ENCODE measurements at places on chromosomes 5 and 9. TPM values are rescaled to one million over a fixed set of nuclear protein-coding genes. Genes with fewer than 3 reads are reported as not detected.

GRCh38 chr9:133782157-133783130, 44.3 kb upstream of the SARDH start:
- H3K4me3 ChIP-seq: no peak overlapping the region
- H3K27me3 ChIP-seq: no peaks in the 10 kb centered on the region
- H3K36me3 ChIP-seq: peaks cover 5% of the 10 kb centered on the region
- peak; percentile 92 for DNase-seq

GRCh38 chr5:42377496-42377895, 45.7 kb upstream of the GHR start:
- no peaks in the 10 kb centered on the region for H3K36me3 ChIP-seq
- no peak for DNase-seq
- H3K27me3 ChIP-seq: no peaks in the 10 kb centered on the region
- H3K4me3 ChIP-seq: no peak overlapping the region
- no peaks in the 10 kb centered on the region for H3K4me1 ChIP-seq

DNA sequence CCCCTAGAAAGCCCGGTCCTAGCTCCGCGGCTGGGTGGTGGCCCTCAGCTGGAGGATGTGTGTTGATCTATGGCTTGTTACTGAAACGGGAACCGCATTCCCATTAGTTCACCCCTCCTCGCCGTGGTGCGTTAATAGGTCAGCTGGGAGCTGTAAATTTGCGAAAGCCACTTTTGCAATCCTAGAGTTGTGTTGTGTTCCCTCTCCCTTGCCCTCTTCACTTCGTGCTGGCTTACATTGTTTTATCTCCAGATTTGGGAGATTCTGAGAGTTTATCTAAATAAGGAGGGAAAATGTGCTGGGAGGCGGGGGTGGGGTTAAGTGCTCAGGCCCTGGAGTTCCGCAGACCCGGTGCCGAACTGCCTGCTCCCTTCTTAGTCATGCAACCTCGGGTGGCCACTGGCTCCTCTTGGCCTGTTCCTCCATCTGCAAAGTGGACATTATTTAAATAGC, 62.8 kb downstream of the HMCN2 start:
- H3K27me3 ChIP-seq: peaks cover 55% of the 10 kb centered on the region
- peaks cover 5% of the 10 kb centered on the region for H3K4me1 ChIP-seq
- no peak for DNase-seq
- no peak overlapping the region for H3K27ac ChIP-seq
- H3K36me3 ChIP-seq: no peaks in the 10 kb centered on the region
- H3K4me3 ChIP-seq: no peak overlapping the region

RPL7A gene
- total RNA-seq: 1,770 TPM

DNA sequence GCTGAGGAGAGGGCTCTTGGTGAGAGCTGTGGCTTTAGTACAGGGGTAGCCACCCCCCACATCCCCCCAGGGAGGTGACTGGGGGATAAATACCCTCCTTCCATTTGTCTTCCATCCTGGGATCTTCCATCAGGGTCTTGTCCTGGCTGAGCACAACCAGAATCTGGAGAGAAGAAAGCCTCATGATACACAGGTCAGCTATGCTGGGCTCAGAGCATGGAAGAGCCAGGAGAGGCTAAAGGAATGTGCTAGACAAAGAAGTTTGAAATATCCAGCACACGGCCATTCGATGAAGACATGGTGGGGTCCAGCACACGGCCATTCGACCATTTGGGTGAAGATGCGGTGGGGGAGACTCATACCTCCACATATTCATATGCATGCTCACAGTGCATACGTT, 30.0 kb downstream of the ROPN1L start:
- no peak for DNase-seq
- H3K27ac ChIP-seq: no peak overlapping the region
- H3K27me3 ChIP-seq: peaks cover 15% of the 10 kb centered on the region
- H3K36me3 ChIP-seq: no peaks in the 10 kb centered on the region
- no peak overlapping the region for H3K4me3 ChIP-seq

FGFR4 gene
- total RNA-seq: 1.7 TPM

OGN gene
- total RNA-seq: 3.9 TPM

DNA sequence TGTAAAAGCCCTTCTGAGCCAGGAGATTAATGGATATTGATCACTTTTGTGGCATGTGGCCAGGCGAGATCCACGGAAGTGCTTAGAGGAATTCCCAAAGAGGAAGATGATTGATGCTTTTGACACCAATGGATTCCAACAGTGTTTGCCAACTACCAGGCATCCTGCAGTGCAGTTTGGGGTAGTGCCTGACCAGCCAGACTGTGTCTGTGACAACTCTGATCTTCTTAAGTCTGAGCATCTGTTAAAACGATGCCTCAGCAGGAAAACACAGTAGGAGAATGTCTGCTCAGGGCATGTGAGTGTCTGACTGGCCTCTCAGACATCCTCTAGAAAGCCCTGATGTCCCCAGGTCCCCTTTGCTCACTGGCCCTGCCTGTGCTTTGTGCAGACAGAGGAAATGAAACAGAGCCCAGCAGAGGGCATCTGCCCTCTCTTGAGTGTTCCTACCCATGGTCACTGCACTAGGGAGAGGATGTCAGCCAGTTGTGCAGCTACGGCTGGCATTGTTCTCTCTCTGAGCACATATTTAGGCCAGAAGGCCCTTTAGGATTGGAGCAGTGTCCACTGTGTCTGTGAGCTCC, 57.0 kb downstream of the TRPC7 start:
- no peaks in the 10 kb centered on the region for H3K4me1 ChIP-seq
- no peak overlapping the region for H3K27ac ChIP-seq
- no peak for DNase-seq
- H3K36me3 ChIP-seq: no peaks in the 10 kb centered on the region
- peaks cover 2% of the 10 kb centered on the region for H3K27me3 ChIP-seq

- H3K4me1 ChIP-seq: no peaks in the 10 kb centered on the region
- no peak overlapping the region for H3K4me3 ChIP-seq
- H3K36me3 ChIP-seq: no peaks in the 10 kb centered on the region
- no peak overlapping the region for H3K27ac ChIP-seq
- DNase-seq: peak; percentile 69
Measured at GRCh38 chr9:126128494-126129142, 198.0 kb upstream of the MVB12B start.

DNA sequence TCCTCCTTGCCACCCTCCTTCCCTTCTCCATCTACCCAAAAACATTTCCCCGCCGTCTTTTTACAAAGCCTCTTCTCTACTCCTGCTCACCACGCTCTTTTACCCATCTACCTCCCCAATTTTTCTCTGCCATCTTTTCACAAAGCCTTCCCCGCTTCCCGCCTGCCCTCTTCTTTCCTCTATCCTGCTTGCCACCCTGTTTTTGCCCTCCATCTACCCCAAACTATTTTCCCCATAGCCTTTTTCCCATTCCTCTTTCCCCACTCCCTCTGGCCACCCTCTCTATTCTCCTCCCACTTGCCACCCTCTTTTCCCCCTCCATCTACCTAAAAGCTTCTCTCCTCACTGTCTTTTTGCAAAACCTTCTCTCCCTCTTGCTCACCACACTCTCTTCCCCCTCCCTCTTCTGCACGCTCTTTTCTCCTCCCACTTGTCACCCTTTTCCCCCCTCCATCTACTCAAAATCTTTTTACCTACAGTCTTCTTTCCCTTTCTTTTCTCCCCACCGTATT, 19.4 kb upstream of the TRIM52 start:
- H3K36me3 ChIP-seq: peaks cover 3% of the 10 kb centered on the region
- H3K4me1 ChIP-seq: peaks cover 18% of the 10 kb centered on the region
- no peak overlapping the region for H3K4me3 ChIP-seq
- H3K27me3 ChIP-seq: no peaks in the 10 kb centered on the region
- no peak overlapping the region for H3K27ac ChIP-seq

DNA sequence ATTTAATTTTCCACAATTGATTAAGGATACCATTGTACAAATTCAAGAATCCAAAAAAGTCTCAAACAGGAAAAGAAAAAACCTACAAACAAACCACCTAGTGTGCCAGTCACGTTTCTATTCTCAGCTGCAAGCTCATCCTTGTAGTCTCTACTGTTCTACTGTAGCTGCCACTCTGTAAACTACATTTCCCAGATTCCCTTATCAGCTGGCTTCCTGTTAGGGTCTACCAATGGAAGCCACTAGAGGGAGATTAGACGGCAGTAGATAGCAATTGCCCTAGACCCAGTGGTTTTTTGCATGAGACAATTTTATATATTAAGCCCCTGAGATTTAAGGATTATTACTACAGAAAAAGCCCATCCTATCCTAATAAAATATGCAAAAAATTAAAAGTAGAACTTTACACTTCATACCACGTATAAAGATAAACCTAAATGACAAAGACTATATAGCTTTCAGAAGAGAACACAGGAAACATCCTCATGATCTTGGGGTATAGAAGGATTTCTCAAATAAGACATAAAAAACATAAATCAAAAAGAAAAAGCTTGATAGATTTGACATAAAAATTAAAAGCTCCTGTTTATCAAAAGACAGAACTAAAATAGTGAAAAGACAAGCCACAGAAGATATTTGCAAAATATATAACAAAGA, 37.4 kb downstream of the P4HA2 start:
- H3K4me3 ChIP-seq: no peak overlapping the region
- no peaks in the 10 kb centered on the region for H3K4me1 ChIP-seq
- H3K27me3 ChIP-seq: no peaks in the 10 kb centered on the region
- H3K27ac ChIP-seq: no peak overlapping the region
- H3K36me3 ChIP-seq: peaks cover 29% of the 10 kb centered on the region
- peak; percentile 36 for DNase-seq

DNA sequence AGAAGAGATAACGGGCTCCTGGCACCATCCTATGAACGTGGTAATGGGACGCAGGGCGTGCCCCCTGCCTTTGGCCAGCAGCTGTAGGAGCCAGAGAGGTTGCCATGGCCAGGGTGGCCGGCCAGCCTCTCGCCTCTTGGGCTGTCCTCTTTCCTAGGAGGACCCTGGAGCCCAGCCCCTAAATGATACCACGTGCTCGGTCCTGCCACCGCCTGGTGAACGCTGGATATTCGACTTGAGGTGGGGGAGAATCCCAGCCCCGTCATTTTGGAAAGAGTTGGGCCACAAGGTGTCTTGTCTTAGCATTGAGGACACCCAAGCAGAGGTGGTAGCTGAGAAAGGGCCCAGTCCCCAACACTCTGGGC, 391 bp upstream of the NRG2 start:
- peaks cover 31% of the 10 kb centered on the region for H3K4me1 ChIP-seq
- H3K27ac ChIP-seq: no peak overlapping the region
- peak overlapping the region; percentile 74 for H3K4me3 ChIP-seq
- H3K36me3 ChIP-seq: no peaks in the 10 kb centered on the region
- peaks cover 32% of the 10 kb centered on the region for H3K27me3 ChIP-seq

PCDHGA11 gene
- total RNA-seq: 2.2 TPM

QRFP gene
- not detected for total RNA-seq

DNA sequence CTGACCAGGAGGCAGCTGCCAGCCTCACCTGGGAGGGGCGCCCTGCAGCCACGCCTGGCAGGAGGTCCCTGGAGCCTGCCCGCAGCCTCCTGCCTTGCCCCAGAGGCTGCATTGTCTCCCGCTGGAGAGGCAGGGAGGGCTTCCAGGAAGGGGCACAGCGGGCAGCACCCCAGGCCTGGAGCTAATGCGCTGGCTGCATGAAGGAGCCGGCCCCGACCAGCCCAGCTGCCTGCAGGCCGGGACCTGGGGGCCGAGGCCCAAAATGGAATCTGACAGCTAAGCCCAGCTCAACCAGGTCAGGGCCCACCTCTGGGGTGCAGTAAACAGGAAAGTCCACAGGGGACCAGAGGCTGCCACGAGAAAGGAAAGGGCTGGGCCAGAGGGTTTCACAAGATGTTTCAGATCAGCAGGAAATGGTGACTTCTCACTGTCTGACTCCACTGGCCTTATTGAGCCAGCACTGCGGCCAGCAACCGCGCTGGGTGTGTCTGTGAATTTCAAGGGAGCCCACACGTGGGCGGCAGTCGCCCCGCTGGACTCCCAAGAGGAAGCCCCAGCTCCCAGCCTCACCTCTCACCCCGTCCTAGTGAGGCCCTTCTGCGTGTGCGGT, 18.6 kb upstream of the NOTCH1 start:
- no peaks in the 10 kb centered on the region for H3K27me3 ChIP-seq
- no peak overlapping the region for H3K4me3 ChIP-seq
- no peaks in the 10 kb centered on the region for H3K36me3 ChIP-seq

RAD23B gene
- total RNA-seq: 126 TPM

- DNase-seq: no peak
- H3K27ac ChIP-seq: no peak overlapping the region
- no peaks in the 10 kb centered on the region for H3K27me3 ChIP-seq
- no peak overlapping the region for H3K4me3 ChIP-seq
Measured at GRCh38 chr9:127808347-127809001, 5.8 kb downstream of the FPGS start.

DNA sequence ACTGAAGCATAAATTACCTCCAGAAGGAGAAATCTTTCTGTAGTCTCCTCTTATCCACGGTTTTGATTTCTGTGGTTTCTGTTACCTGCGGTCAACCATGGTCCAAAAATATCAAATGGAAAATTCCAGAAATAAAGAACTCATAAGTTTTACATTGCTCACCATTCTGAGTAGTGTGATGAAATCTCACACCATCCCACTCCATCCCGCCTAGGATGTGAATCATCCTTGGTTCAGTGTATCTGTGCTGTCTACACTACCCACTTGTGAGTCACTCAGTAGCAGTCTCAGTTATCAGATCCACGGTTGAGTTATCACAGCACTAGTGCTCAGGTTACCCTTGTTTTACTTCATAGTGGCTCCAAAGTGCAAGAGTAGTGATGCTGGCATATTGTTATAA, 371.2 kb downstream of the NFIB start:
- no peaks in the 10 kb centered on the region for H3K27me3 ChIP-seq
- H3K27ac ChIP-seq: peak overlapping the region; percentile 4
- H3K36me3 ChIP-seq: peaks cover 1% of the 10 kb centered on the region

DNA sequence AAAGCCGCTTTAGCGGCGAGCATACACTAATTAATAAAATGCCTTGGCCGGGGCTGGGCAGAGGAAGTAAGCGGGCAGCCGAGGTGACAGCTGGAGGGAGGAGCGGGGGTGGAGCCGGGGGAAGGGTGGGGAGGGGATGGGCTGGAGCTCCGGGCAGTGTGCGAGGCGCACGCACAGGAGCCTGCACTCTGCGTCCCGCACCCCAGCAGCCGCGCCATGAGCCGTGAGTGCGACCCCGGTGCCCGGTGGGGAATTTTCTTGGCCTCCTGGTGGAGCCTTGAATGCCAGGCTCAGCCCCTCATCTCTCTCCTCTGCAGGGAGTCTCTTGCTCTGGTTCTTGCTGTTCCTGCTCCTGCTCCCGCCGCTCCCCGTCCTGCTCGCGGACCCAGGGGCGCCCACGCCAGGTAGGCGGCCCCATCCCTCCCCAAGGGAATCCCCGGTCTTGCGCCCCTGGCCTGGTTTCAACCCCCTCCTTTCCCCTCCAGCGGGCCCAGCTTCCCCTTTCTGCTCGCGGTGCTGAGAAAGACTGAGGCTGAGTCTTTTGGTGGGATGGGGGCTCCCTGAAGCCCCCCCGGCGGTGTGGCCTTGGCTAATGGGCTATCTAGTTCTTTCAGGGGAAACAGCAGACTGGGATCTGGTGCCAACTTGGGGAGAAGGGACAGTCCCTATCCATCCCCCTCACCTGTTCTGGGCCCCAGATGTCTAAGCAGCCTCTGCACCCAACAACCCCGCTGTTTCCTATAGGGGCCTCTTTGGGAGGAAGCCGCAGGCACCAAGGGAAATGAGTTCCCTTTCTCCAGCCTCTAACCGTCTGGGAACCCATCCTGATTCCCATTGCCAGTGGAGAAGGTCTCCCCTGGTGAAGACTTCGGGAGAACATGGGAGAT, at the start of gene PTGS1:
Gene PTGS1 (plus strand): TSS at position 156 of the 887 bp plus-strand sequence. CDS start 61 bp downstream, at position 217.
- H3K27ac ChIP-seq: no peak within 1 kb of the TSS
- DNase-seq: no peak
- peaks cover 9% of the 10 kb centered on the region for H3K27me3 ChIP-seq
